AG04449 (cell line): ENCODE measurements at places on chromosomes 11 and 22.

- no peak for DNase-seq
These were observed 670 bp downstream of the RASD2 start for GRCh38 chr22:35541254-35541748.

- no peak for DNase-seq
These were observed 25.5 kb upstream of the DGKZ start for GRCh38 chr11:46321757-46322156.

DNA sequence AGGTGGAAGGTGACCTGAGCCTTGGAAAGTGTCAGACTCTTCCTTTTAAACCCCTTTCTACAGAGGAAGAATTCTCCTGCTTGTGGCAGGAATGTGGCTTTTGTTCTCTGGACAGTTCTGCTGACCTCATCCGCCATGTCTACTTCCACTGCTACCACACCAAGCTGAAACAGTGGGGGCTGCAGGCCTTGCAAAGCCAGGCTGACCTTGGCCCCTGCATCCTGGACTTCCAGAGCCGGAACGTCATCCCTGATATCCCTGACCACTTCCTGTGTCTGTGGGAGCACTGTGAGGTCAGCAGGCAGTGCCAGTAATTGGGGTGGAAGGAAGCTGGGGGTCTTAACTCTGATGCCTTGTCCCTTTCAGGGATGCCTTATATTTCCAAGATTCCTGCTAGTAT is 9.3 kb downstream of the HINFP start:
- DNase-seq: no peak

GRCh38 chr22:26324150-26324549 is 104.9 kb upstream of the ASPHD2 start:
- DNase-seq: no peak

- DNase-seq: no peak
These were observed 66.0 kb downstream of the SHISAL1 start for GRCh38 chr22:44246615-44247326.
